Sigmoid colon (tissue), 7 donors: ENCODE measurements at places on chromosomes 2 and 18. TPM values are rescaled to one million over a fixed set of nuclear protein-coding genes. Genes with fewer than 3 reads are reported as not detected.
A peak's percentile ranks its signal among the peaks of the same experiment; 100 is the strongest.

DNA sequence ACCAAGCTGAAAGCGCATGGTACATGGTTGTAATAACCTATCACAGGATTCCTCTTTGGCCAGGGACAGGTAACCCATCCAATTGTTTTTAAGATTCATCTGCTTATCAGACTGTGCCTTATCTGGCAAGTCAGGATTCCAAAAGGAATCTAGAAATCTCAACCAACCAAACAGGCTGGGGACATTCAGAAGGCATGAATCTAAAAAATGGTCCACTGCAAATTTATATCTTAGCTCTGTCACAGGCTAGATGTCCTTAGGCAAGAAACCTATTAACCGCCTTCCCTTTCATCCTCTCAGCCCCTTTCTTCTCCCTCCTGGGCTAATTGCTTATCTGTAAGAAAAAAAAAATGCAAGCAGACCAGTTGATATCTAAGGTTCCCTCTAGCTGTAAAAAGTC lies 4.3 kb downstream of the LRP2 start:
- no peak for DNase-seq
- peaks cover 17% of the 10 kb centered on the region for H3K4me1 ChIP-seq
- peaks cover 22% of the 10 kb centered on the region for H3K27me3 ChIP-seq
- no peak overlapping the region for H3K4me3 ChIP-seq
- no peak overlapping the region for H3K27ac ChIP-seq

- H3K36me3 ChIP-seq, result no peaks in the 10 kb centered on the region
- no peaks in the 10 kb centered on the region for H3K27me3 ChIP-seq
- no peak overlapping the region for H3K4me3 ChIP-seq
- DNase-seq, result no peak
- H3K27ac ChIP-seq, result no peak overlapping the region
Measured at GRCh38 chr18:31258789-31259188, 59.2 kb upstream of the DSG1 start.

GRCh38 chr2:30231996-30232800 lies 864 bp downstream of the LBH start:
- H3K27me3 ChIP-seq, result no peaks in the 10 kb centered on the region
- H3K36me3 ChIP-seq, result no peaks in the 10 kb centered on the region
- peak overlapping the region; percentile 79 for H3K4me3 ChIP-seq
- peak overlapping the region; percentile 93 for H3K27ac ChIP-seq
- H3K4me1 ChIP-seq, result no peaks in the 10 kb centered on the region
- DNase-seq, result peak; percentile 86

GRCh38 chr2:158130832-158131473 lies 29.3 kb downstream of the UPP2 start:
- no peak overlapping the region for H3K4me3 ChIP-seq
- DNase-seq, result no peak
- no peaks in the 10 kb centered on the region for H3K27me3 ChIP-seq
- H3K4me1 ChIP-seq, result no peaks in the 10 kb centered on the region
- H3K27ac ChIP-seq, result no peak overlapping the region

GRCh38 chr2:20539133-20539719 lies 92.4 kb downstream of the RHOB start:
- no peak for DNase-seq
- H3K36me3 ChIP-seq, result no peaks in the 10 kb centered on the region
- no peaks in the 10 kb centered on the region for H3K27me3 ChIP-seq
- no peaks in the 10 kb centered on the region for H3K4me1 ChIP-seq

DNA sequence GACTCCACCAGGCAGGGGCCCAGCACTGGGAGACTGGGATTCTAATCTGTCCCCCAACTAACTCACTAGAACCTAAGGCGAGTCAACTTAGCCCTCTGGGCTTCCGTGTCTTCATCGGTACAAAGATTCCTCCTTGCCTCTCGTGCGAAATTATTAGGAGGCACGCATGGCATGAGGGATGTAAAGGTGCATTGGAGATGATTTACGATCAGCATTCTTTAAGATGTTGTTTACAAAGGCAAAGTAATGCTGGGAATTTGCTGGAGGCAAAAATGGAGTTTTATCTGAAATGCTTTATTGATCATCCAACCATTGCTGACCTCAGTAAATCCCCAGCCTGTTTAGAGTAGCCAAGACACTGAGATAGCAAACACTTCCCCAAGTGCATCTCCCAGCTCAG lies 171.8 kb upstream of the KLHL29 start:
- no peak overlapping the region for H3K4me3 ChIP-seq
- H3K27ac ChIP-seq, result no peak overlapping the region
- DNase-seq, result no peak
- H3K27me3 ChIP-seq, result no peaks in the 10 kb centered on the region
- no peaks in the 10 kb centered on the region for H3K36me3 ChIP-seq

DNA sequence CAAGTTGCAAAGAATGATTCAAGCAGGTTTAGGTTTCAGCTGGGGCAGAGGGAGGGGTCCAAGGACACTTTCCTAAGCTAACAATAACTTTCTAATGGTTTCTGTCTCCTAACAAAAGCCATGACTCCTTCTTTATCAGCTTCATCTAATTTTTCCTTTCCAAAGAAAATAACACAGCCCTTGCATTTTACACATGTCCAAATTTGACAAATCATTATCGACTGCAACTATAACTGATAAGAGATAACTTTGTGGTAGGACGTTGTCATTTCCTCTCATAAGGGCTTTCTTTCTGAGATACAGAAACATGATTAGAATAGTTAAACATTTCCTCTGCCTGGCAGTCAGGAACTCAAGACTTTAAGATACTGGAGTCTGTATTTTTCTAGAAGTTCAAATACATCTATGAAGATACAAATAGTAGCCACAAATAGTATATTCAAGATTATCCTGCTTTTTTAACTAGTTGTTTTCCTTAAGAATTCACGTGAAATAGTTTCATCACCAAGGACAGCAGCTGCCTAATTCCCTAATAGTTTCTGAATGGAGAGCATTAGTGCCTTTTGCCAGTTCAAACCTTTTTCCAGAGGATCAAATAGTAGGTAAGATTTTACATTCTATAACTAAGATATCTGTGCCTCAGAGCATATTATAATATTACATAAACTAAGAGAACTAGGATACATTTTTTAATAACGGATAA lies 263.2 kb downstream of the EXOC6B start:
- no peaks in the 10 kb centered on the region for H3K4me1 ChIP-seq
- no peak overlapping the region for H3K4me3 ChIP-seq
- H3K36me3 ChIP-seq, result no peaks in the 10 kb centered on the region
- peak overlapping the region; percentile 53 for H3K27ac ChIP-seq
- no peak for DNase-seq

- H3K27ac ChIP-seq, result no peak overlapping the region
- H3K27me3 ChIP-seq, result no peaks in the 10 kb centered on the region
- no peak for DNase-seq
- H3K36me3 ChIP-seq, result no peaks in the 10 kb centered on the region
Measured at GRCh38 chr18:68965817-68966216, 167.9 kb downstream of the CCDC102B start.

- no peak overlapping the region for H3K27ac ChIP-seq
- no peak overlapping the region for H3K4me3 ChIP-seq
- H3K27me3 ChIP-seq, result no peaks in the 10 kb centered on the region
- no peaks in the 10 kb centered on the region for H3K36me3 ChIP-seq
- no peak for DNase-seq
Measured at GRCh38 chr18:40179729-40180461, 1775.1 kb upstream of the PIK3C3 start.

DNA sequence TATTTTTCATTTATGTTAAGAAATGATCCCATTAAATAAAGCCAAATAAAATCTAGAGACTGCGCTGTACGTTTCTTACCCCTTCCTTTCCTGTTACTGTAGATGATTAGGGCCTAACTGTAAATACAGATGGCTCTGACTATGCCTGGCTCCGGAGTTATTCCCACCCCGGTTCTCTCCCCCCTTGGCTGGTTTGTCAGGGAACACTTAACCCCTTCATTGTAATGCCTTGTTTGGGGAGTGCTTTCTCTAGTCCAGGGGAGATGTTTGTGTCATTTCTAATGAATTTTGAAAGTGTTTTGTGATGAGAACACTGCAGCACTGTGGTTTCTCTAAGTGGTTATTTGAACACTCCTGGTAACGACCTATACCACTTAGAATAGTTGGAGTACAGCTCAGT lies 8.8 kb downstream of the UNC50 start:
- no peak overlapping the region for H3K27ac ChIP-seq
- H3K27me3 ChIP-seq, result no peaks in the 10 kb centered on the region
- H3K36me3 ChIP-seq, result peaks cover 33% of the 10 kb centered on the region
- DNase-seq, result no peak
- no peak overlapping the region for H3K4me3 ChIP-seq
- no peaks in the 10 kb centered on the region for H3K4me1 ChIP-seq

DNA sequence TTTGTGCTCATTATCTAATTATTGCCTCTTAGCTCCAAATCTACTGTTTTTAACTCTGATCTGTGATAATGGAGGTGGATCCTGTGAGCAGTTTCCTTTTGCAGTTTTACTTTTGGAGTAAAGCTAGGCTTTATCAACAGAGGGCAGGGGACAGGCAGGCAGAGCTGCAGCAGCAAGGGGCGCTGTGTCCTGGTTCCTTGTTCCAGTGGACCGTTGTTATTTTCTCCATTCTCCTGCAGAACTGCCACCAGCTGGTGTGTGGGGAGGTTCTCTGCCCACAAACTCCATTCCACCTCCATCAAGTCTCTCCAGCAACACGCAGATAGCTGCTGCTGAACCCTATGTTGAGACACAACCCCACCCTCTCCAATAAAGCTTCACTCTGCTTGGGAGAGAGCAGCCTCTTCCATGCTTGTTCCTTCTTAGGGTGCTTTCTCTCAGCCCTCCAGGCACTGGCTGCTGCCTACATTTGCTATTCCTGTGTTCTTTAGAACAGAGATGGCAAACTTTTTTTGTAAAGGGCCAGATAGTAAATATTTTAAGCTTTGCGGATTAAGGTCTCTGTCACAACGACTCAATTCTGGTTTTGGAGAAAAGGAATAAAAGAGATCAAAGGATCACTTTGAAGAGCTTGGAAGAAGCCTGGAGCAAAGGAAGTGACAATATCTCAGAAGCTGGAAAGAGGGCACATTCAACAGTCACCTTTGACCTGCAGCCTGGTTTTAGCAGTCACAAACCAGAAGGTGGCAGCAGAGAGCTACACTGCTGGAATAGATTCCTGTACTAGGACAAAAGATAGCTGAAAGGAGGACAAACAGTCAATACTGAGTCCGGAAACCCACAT lies 208.8 kb downstream of the CCDC178 start:
- no peaks in the 10 kb centered on the region for H3K36me3 ChIP-seq
- H3K4me1 ChIP-seq, result no peaks in the 10 kb centered on the region
- no peak overlapping the region for H3K4me3 ChIP-seq
- no peak overlapping the region for H3K27ac ChIP-seq
- no peaks in the 10 kb centered on the region for H3K27me3 ChIP-seq

- no peak overlapping the region for H3K4me3 ChIP-seq
- peaks cover 41% of the 10 kb centered on the region for H3K4me1 ChIP-seq
- peaks cover 6% of the 10 kb centered on the region for H3K36me3 ChIP-seq
Measured at GRCh38 chr2:178484245-178485041, 4.2 kb downstream of the PLEKHA3 start.

DNA sequence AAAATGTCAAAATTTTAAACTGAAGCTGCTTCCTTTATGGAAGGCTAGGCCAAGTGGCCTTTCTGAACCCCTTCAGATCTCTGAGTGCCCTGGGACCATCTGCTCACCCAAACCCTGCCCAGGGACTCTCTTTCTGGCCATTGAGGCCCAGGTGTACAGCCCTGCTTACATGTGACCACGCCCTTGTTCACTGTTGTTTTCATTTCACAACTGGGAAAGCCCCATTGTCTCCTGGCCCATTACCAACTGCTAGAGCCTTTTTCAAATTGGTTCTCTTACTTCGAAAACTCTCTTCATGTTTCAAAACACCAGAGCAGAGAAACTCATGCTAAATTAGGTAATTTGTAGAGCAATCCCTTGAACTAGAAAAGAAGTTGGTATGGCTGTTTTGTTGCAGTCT lies 219.5 kb upstream of the TANK start:
- H3K27ac ChIP-seq, result no peak overlapping the region
- no peaks in the 10 kb centered on the region for H3K36me3 ChIP-seq
- H3K27me3 ChIP-seq, result no peaks in the 10 kb centered on the region
- no peak for DNase-seq
- no peak overlapping the region for H3K4me3 ChIP-seq

GRCh38 chr2:226030788-226031646 lies 631.5 kb downstream of the NYAP2 start:
- H3K36me3 ChIP-seq, result no peaks in the 10 kb centered on the region
- H3K27me3 ChIP-seq, result no peaks in the 10 kb centered on the region
- H3K4me1 ChIP-seq, result peaks cover 15% of the 10 kb centered on the region
- DNase-seq, result peak; percentile 79
- H3K4me3 ChIP-seq, result peak overlapping the region; percentile 54
- H3K27ac ChIP-seq, result peak overlapping the region; percentile 75

GRCh38 chr2:110115291-110116032 lies at the start of gene MALL:
Gene MALL, minus strand, starts transcription at chr2:110115822. Its CDS starts 30 bp downstream, at chr2:110115792.
- DNase-seq, result no peak
- H3K27ac ChIP-seq, result peak within 1 kb of the TSS; percentile 69
- peak within 1 kb of the TSS; percentile 6 for H3K4me3 ChIP-seq
- H3K4me1 ChIP-seq, result peaks cover 11% of the 10 kb centered on the region
- no peaks in the 10 kb centered on the region for H3K36me3 ChIP-seq
- peaks cover 27% of the 10 kb centered on the region for H3K27me3 ChIP-seq

GRCh38 chr2:100008956-100009355 lies 133.4 kb downstream of the AFF3 start:
- H3K36me3 ChIP-seq, result no peaks in the 10 kb centered on the region
- no peak for DNase-seq
- peak overlapping the region; percentile 63 for H3K27ac ChIP-seq
- no peaks in the 10 kb centered on the region for H3K27me3 ChIP-seq

DNA sequence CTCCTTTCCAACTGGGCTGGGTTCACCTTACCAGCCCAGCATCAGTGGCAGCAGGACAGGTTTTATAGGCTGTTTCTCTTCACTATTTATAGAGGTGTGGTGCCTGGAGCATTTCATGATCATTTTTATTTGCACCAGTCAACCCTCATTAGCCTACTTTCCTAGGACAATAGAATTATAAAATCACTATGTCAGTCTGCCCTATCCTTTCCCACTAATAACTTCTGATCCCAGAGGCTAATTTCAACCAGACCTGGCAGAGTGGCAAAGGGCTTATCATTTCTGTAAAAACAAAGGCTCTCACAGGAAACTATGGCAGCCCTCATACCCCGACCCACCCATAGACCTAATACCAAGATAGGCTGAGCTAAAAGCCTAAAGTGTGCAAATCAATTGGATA lies 243.5 kb upstream of the TMEFF2 start:
- H3K36me3 ChIP-seq, result no peaks in the 10 kb centered on the region
- no peak overlapping the region for H3K27ac ChIP-seq
- DNase-seq, result no peak
- H3K4me3 ChIP-seq, result no peak overlapping the region

Gene NXPH2
- total RNA-seq, result 1.1 TPM

Gene CCDC150
- total RNA-seq, result 1.4 TPM

Gene BOLL
- total RNA-seq, result not detected

Gene CDH2
- 6.2 TPM for total RNA-seq

Gene GRB14
- 14.0 TPM for total RNA-seq

Gene FSIP2
- total RNA-seq, result 2.1 TPM

Gene SNRNP200
- total RNA-seq, result 79.6 TPM

Gene EHD3
- total RNA-seq, result 3.7 TPM

Gene POTEF
- total RNA-seq, result not detected

Gene SERPINB10
- total RNA-seq, result not detected
